Activated CD8-positive, alpha-beta memory T cell treated with anti-CD3 and anti-CD28 coated beads, Interleukin-2, amount 50 U/mL, for 48 hours (primary cell): ENCODE measurements at places on chromosomes 1 and 21.

GRCh38 chr1:60213253-60213652, 139.7 kb upstream of the C1orf87 start:
- DNase-seq, result no peak

DNA sequence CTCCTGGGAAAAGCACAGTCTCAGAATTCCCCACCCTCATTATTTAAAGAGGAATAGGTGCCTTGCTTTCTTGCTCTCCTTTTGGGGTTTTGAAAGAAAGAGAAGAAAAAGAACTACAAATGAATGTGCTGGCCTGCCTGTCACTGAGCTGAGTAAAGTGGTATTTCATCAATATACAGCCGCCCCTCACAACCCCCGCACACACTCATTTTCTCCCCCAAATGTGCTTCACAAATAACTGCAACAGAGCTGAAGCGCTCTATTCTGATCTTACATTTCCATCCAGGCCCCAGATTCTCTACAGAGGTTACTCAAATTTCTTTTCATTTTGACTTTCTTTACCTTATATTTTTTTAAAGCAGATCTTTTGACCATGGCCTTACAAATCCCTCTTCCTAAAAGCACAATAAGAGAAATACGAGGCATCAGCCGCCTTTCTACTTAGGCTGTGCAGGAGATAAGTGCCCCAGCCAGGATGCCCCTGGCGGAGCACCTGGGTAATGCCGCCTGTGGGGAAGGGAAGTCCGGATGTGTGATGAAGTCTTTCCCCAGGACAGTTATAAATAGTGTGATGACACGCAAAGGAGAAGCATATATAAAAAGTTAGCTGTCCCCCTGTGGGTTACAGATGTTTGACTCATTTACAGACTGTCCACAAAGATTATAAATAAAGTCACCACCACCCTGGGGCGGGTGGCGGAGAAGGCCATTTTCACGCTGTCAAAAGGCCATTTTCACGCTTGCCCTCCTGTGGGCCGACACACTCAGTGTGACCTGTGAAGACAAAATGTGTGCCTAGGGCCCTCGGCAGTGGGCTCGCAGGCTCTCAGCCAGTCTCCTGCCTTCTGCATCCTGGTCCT, 6.5 kb downstream of the KCNN3 start:
- no peak for DNase-seq

DNA sequence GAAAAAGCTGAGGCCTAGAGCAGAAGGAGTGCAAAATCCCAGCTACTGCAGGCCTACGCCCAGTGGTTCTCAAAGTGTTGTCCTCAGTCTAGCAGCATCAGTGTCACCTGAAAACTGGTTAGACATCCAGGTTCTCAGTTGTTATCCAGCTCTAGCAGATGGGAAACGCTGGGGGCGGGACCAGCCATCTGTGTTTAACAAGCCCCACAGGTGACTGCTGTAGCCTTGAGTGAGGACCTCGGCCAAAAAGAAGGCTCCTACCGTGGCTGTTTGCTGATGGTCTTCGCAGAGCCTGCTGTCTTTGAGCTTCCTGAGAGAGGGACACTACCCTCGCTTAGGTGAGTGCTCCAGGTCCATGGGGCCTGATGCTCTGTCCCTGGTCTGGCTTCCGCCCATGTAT, 69.7 kb downstream of the LRRN2 start:
- DNase-seq, result no peak

DNA sequence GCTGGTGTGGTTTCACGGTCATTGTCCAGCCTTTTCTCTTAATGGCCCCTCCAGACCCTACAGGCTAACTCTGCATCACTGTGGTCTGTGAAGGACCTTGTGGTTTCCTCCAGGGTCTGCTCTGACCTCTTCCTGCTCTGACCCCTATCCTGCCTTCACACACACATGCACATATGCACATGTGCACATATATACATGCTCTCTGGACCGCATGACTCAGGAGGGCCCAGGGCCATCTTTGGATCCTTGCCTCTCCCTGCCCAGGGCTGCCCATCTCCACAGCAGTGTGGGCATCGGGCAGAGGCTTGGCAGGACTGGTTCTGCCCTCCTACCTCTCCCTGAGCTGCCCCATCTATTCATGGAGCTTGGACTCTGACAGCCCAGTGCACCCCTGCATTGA, 510.9 kb downstream of the PTPRU start:
- peak; percentile 20 for DNase-seq

- DNase-seq, result no peak
Observed at GRCh38 chr1:102757363-102757762, 351.0 kb downstream of the COL11A1 start.

DNA sequence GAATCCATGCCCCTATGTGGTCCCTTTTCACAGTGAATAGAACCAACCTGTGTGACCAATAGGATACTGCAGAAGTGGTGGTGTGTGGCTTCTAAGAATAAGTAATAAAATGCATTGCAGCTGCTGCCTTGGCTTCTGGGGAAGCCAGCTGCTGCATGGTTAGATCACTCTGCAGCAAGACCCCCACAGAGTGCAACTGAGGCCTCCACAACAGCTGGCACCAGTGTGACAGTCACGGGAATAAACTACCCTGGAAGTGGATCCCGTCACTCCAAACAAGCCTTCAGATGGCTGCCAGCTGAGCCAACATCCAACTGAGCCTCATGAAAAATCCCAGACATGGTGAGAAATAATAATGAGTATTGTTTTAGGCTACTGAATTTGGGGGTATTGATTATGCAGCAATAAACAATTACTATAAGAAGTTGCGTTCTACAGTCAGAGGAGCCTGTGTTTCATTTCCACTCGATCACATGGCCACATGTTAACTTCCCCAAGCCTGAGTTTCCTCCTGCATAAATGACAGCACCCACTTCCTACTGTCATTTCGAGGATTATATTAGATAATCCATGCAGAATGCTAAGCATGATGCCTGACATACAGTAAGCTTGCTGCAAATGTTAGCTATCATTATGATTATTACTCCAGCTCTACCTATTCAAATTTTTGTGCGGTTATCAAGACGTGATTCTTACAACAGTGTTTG, 20.8 kb upstream of the COG2 start:
- no peak for DNase-seq

- DNase-seq, result no peak
Observed at GRCh38 chr1:178688244-178688643, 36.8 kb upstream of the RALGPS2 start.
